Stimulated activated CD8-positive, alpha-beta memory T cell treated with anti-CD3 and anti-CD28 coated beads, Interleukin-4, amount 100 ng/mL, for 1 hour (primary cell): ENCODE measurements at places on chromosomes 12 and 14.

GRCh38 chr14:94379291-94380224, 8.8 kb downstream of the SERPINA1 start:
- DNase-seq: no peak

- no peak for DNase-seq
Observed at GRCh38 chr12:48029491-48030172, 25.4 kb upstream of the COL2A1 start.

- no peak for DNase-seq
Observed at GRCh38 chr12:19964549-19964948, 403.8 kb upstream of the PDE3A start.

DNA sequence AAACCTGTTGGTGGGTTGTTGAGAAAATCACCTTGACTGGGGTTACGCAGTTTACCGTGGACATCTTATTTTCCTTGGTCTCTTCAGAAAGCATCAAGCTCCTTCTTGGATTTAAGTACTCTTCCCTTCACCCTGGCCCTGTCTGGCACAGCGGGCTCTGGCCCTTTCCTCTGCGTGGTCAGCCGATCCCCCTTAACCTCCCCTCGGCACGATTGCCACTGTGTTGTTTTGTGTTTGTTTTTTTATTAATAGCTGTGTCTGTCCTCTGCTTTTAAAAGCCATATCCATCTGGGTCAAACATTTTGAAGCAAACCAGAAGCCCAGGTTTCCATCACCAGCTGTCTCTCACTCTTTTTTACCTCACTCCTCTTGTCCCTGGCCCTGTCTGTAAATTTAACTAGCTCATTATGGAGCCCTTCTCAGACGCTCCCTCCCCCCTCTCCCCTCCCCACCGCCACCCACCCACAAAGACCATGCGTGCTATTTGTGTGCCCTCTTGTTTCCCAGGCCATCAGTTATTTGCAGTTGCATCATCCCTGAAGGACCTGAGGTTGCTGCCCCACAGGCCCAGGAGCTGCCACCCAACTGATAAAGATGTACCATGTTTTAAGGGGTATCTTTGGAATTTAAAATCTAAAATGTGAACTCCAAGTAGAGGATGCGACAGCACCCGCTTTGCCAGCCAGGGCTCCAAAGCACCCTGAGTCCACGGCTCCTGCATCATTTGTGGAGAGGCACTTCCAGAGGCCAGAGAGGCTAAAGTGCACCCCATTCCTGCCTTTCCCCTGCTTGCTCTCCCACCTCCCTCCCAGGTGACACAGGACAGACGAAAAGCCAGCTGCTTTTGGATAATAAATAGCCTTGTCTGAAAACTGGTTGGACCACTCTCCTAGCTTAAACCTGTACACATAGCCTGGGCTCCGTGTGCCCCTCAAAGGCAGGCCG, 3.9 kb downstream of the BCL11B start:
- DNase-seq: no peak

GRCh38 chr14:30621354-30621939, 672 bp upstream of the SCFD1 start:
- no peak for DNase-seq

DNA sequence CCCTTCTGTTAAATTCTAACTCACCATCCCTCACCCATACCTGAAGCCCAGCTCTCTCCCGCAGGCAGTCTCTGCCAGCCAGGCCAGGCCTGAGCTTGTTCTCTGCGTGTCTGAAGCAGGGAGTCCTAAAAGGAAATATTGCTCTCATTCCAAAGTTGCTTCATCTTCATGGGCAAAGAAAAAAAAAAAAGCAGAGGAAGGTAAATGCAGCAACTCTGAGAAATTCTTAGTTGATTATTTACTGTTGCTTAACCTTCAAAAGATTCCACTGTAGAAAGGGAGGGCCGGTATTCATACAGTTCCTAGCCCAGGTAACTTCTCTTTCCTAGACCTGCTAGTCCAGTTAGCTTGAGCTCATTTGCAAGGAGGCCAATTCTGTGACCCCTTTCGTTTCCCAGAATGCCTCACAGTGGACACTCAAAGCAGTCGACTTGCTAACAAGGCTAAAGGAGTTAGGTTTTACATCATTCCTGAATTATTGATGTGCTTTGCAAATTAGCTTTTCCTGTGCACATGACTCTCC, 193.5 kb upstream of the EEA1 start:
- DNase-seq: no peak

DNA sequence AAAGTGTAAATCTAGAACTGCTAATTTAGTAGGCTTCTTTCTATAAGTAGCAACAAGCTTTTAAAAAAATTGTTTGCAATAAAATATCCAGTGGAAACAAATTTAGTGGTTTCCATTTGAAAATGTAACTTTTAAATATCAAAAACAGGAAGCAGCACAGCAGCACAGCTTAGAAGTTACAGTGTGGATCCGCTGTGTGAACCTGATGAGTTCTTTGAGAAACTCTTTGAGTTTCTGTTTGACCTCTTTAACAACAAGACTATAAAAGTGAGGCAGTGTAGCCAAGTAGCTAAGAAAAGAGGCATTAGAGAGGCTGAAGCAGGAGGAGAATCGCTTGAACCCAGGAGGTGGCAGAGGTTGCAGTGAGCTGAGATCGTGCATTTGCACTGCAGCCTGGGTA, 178.3 kb downstream of the NAV3 start:
- DNase-seq: no peak

- DNase-seq: no peak
Observed at GRCh38 chr14:96729889-96730288, 67.3 kb upstream of the VRK1 start.

- DNase-seq: peak; percentile 49
Observed at GRCh38 chr14:76872796-76873432, 46.7 kb downstream of the LRRC74A start.

DNA sequence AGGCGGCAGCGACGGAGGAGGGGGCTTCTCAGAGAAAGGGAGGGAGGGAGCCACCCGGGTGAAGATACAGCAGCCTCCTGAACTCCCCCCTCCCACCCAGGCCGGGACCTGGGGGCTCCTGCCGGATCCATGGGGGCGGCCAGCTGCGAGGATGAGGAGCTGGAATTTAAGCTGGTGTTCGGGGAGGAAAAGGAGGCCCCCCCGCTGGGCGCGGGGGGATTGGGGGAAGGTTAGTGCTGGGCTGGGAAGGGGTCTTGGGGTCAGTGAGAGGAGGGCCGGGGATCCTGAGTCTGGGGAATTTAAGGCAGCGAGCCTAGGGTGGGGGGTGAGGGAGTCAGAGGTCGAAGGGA, 203 bp downstream of the NFATC4 start:
- DNase-seq: no peak

DNA sequence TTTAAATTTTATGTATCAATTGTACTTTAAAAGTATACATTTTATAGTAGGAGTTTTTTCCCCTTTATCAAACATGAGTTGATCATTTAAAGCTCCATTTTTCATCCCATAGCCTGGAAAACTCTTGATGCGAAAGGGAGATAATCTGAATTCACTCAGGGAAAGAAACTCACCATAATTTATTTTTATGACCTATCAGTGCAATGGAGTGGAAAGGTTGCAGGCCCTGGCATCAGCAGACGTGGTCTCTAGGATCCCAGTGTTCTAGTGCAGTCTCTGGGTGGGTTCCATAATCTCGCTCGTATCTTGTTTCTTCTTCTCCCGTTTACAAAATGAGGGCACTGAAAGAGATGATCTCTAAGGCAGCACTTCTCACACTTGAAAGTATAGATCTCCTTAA, 85.0 kb downstream of the PTGER2 start:
- no peak for DNase-seq

- no peak for DNase-seq
Observed at GRCh38 chr14:82667006-82667405, 1133.4 kb upstream of the SEL1L start.

DNA sequence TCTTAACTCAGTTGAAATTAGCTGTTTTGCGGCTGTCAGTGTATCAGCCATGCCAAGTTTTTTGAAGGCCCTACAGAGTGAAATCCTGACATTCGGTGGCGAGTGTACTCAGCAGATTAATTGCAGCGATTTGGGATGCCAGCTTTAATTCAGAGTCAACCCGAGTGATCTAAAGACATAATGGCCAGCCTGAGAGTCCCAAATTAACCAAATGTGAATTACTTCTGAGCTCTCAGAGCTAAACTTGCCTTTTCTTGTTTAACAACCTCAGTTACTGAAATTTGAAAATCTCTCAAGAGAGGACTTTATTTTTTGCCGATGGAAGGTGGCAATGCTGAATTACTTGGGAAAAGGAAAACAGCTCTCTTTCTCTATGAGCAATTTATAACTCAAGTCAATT, 148.5 kb downstream of the GLT1D1 start:
- DNase-seq: no peak

DNA sequence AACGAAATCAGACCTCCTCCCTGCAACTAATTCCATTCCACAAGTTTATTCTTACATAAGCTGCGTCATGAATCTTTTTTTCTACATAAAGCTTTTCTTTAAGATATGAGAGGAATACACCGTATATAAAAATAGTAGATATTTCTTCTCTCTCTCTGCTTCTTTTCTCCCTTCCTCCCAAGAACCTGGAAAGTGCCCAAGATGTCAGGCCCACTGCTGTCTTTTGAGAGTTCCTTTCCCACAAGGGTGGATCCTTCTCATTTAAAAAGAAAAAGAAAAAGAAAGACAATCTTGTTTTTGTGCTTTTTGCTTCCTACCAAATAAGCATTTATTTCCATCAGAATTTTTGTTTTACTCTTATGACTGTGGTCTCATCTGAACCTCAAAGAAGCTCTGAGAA, 11.0 kb downstream of the TESPA1 start:
- DNase-seq: no peak

GRCh38 chr12:122949816-122950675, 16.2 kb downstream of the ABCB9 start:
- no peak for DNase-seq

- no peak for DNase-seq
Observed at GRCh38 chr12:8034802-8035201, 2.3 kb downstream of the FOXJ2 start.

GRCh38 chr14:76289276-76289675, 86.7 kb upstream of the ESRRB start:
- DNase-seq: no peak

- DNase-seq: no peak
Observed at GRCh38 chr12:114868995-114869834, 185.2 kb upstream of the TBX3 start.

GRCh38 chr12:119169150-119169549, 9.6 kb upstream of the HSPB8 start:
- DNase-seq: no peak

- DNase-seq: no peak
Observed at GRCh38 chr14:101830271-101830670, 68.8 kb downstream of the PPP2R5C start.

- DNase-seq: no peak
Observed at GRCh38 chr12:70096759-70097410, 146.3 kb upstream of the CNOT2 start.

DNA sequence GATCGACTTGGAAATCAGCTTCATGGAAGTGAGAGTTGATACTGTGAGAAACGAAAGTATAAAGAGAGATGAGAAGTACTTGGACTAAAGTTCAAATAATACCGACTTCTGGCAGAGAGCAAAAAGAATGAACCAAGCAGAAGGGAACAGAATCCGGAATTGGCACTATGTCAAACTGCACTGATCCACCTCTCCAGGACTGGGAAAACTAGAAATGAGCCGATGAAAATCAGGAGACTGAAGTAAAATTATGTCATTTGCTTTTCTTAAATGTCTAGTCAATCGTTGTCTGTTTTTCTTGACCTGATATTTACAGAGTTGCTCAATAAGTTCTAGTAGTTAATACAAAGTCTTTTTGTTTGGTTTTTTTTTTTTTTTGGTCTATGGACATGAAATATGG, 163.0 kb upstream of the FOXG1 start:
- no peak for DNase-seq

DNA sequence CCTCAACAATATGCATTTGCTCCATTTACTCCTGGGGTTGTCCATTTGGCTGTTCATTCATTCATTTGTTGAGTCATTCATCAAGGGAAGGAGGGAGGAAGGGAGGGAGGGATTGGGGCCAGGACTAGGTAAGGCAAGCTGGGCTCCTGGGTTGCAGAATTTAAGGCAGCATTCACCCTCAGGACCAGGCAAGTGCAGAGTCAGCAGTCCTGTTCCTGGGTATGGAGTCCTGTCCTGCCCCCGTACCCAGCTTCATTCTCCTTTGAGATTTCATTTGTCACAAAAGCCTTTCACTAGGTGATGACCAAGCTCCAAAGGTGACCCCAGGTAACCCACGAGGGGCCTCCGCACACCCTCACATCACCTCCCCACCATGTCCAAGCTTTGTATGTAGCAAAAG, 178.1 kb downstream of the CHST11 start:
- no peak for DNase-seq

DNA sequence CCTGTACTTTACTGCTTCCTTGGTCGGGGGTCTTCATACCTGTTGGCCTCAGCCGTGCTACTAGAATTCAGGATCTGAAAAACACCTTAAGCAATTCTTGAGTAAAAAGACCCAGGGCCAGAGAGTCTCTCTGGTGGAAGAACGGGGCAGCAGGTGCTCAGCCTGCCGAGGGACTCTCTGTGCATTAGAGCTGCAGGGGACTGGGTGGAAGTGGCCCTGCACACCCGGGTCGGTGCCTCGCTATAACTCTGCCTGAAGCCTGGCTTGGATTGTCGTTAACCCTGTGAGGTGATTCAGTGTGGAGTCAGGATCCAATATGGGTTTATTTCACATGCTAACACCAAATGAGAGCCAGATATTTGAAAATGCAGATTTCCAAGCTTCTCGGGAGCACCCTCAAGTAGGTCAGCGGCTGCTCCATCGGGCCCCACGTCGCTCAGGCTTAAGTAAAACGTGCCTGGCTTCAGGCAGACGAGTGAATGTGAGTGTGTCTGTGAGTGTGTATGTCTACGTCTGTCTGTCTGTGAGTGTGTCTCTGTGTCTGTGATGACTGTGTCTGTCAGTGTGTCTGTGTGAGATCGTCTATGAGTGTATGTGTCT, 35.1 kb upstream of the C14orf180 start:
- no peak for DNase-seq

GRCh38 chr12:87679251-87679650, 349.9 kb downstream of the C12orf50 start:
- no peak for DNase-seq
